CD8-positive, alpha-beta memory T cell (primary cell): ENCODE measurements at places on chromosomes 4 and X. TPM values are rescaled to one million over a fixed set of nuclear protein-coding genes. Genes with fewer than 3 reads are reported as not detected.

- H3K4me1 ChIP-seq: peaks cover 2% of the 10 kb centered on the region
- no peak for DNase-seq
- no peak overlapping the region for H3K27ac ChIP-seq
- no peak overlapping the region for H3K4me3 ChIP-seq
- H3K27me3 ChIP-seq: no peaks in the 10 kb centered on the region
- H3K36me3 ChIP-seq: no peaks in the 10 kb centered on the region
Measured at GRCh38 chrX:41377624-41378023, 43.7 kb downstream of the DDX3X start.

DNA sequence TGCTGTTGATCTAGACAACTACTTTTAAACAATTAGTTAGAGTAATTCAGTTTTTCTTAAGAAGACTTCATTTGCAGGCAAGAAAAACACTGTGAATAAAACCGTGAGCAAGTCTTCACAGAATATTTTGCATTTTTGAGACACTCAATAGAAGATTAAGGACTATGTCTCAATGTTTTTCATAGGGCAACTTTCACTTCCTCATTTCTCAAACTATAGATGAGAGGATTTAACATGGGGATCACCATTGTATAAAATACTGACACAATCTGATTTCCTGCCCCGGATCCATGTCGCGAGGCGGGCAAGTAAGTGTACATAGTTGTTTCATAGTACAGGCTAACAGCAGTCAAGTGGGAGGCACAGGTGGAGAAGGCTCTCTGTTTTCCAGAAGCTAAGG, 108.8 kb upstream of the IGSF1 start:
- H3K27ac ChIP-seq: no peak overlapping the region
- no peak overlapping the region for H3K4me3 ChIP-seq
- no peaks in the 10 kb centered on the region for H3K4me1 ChIP-seq
- H3K27me3 ChIP-seq: no peaks in the 10 kb centered on the region
- DNase-seq: no peak

DNA sequence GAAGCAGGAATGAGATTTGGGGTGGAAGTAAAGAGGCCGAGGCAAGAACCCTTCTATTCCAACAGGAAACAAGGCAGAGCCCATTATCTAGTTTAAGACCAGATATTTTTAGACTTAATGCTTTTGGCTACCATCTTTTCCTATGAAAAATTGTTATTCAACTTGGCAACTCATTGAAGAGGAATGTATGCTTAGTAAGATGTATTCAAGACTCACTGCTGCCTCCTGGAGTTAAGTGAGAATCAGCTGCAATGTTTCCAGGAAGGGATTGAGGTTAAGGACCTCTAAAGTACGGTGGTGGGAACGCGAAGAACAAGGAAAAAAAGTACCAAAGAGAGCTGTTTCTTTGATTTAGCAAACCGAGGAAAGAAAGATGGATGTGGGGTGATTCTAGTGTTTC, 89.1 kb downstream of the RAPGEF2 start:
- no peak for DNase-seq
- no peaks in the 10 kb centered on the region for H3K27me3 ChIP-seq
- no peaks in the 10 kb centered on the region for H3K36me3 ChIP-seq
- no peaks in the 10 kb centered on the region for H3K4me1 ChIP-seq
- no peak overlapping the region for H3K4me3 ChIP-seq
- H3K27ac ChIP-seq: no peak overlapping the region

DNA sequence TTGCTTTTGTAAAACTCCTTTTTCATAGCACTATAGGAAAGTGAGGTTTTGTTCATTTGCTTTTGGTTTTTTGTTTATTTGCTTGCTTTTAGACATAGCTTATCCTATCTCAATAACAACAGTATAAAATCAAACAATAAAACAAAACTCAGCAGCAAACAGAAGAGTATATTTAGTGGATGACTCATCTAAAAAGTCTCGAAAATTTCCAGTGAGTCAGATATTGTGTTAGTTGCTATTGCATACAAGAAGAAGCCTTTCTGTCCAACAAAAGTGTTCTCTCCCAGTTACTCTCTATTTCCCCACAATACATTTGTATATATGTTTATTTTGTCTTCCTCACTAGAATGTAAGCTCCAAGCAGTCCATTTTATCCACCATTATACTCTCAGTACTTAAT, 36.0 kb upstream of the NPNT start:
- H3K27me3 ChIP-seq: no peaks in the 10 kb centered on the region
- H3K4me1 ChIP-seq: no peaks in the 10 kb centered on the region

DNA sequence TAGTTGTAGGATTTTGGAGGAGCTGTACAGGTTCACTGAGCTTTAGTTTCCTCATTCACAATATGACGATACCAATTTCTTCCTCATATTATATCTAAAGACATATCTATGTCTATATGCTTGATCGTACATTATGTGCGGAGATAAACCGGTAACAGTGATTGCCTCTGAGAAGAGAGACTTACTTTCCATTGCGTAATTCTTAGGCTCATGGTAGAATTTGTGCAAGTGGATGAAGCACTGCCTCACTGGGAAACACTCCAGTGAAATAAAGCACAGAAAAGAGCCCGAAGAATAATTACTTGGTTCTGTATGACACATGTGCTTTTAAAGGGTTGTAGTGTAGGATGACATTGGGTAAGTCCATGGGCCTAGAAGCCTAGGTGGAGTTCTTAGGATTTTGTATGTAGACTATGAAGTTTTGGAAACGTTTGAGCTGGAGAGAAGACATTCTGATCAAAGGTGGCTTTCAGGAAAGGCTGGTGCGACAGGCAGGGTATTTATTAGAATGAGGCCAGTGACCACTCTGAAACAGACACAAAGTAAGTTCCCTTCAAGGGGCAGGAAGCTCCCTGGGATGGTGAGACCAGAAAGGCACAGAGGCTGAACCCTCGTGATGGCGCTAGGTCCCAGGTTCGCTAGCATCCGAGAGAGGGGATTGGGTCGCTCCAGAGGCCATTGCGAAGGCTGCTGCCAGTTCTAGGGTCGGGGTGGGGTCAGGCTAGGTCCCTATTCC, 649 bp upstream of the VBP1 start:
- H3K4me1 ChIP-seq: peaks cover 24% of the 10 kb centered on the region
- peak overlapping the region; percentile 88 for H3K4me3 ChIP-seq
- no peak for DNase-seq
- H3K27me3 ChIP-seq: no peaks in the 10 kb centered on the region

- DNase-seq: no peak
- H3K27ac ChIP-seq: no peak overlapping the region
- no peak overlapping the region for H3K4me3 ChIP-seq
- no peaks in the 10 kb centered on the region for H3K4me1 ChIP-seq
Measured at GRCh38 chrX:39616098-39616729, 481.5 kb downstream of the BCOR start.

GRCh38 chr4:59748433-59748832, 1451.7 kb upstream of the ADGRL3 start:
- H3K27me3 ChIP-seq: no peaks in the 10 kb centered on the region
- H3K27ac ChIP-seq: no peak overlapping the region
- H3K4me3 ChIP-seq: no peak overlapping the region

DNA sequence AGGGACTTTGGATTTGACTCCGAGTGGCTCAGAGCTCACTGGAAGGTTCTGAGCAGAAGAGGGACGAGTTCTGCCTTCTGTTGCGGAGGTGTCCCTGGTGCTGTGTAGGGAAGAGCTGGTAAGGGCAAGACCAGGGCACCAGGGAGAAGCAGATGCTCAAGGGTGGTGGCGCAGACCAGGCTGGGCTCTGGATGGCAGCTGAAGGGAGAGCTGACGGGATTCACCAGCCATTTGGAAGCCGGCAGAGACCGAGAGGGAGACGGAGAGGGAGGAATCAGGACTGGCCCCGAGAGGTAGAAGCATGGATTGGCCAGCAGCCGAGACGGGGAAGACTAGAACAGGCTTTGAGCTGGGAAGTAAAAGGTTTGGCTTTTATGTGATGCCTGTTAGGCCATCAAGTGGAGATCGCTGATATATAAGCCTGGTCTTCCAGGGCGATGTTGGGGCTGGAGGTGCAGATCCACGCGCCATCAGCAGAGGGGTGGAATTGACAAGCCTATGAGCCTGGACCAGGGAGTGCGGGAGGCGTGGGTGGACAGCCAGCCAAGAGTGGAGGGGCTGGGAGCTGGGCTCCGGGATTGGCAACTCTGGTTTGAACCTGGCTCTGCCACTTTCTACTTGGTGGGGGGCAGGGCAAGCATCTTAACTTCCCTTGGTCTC, 43.4 kb downstream of the ADRA2C start:
- H3K27ac ChIP-seq: no peak overlapping the region
- H3K36me3 ChIP-seq: no peaks in the 10 kb centered on the region
- no peaks in the 10 kb centered on the region for H3K27me3 ChIP-seq
- no peak overlapping the region for H3K4me3 ChIP-seq

GRCh38 chrX:136892412-136892811, 11.9 kb upstream of the RBMX start:
- no peaks in the 10 kb centered on the region for H3K4me1 ChIP-seq
- no peak overlapping the region for H3K4me3 ChIP-seq
- no peak for DNase-seq
- H3K36me3 ChIP-seq: no peaks in the 10 kb centered on the region
- no peaks in the 10 kb centered on the region for H3K27me3 ChIP-seq
- H3K27ac ChIP-seq: no peak overlapping the region

- H3K36me3 ChIP-seq: no peaks in the 10 kb centered on the region
- H3K27me3 ChIP-seq: no peaks in the 10 kb centered on the region
- no peaks in the 10 kb centered on the region for H3K4me1 ChIP-seq
- no peak overlapping the region for H3K27ac ChIP-seq
Measured at GRCh38 chr4:177051473-177052060, 258.1 kb upstream of the NEIL3 start.

- H3K36me3 ChIP-seq: no peaks in the 10 kb centered on the region
- no peak overlapping the region for H3K4me3 ChIP-seq
- H3K27me3 ChIP-seq: no peaks in the 10 kb centered on the region
Measured at GRCh38 chr4:86442881-86443280, 83.0 kb upstream of the MAPK10 start.

GRCh38 chr4:182593402-182593801, 323.8 kb downstream of the DCTD start:
- H3K27ac ChIP-seq: no peak overlapping the region
- H3K4me1 ChIP-seq: no peaks in the 10 kb centered on the region
- H3K4me3 ChIP-seq: no peak overlapping the region
- H3K36me3 ChIP-seq: no peaks in the 10 kb centered on the region
- no peaks in the 10 kb centered on the region for H3K27me3 ChIP-seq

- no peak overlapping the region for H3K4me3 ChIP-seq
- DNase-seq: no peak
- no peaks in the 10 kb centered on the region for H3K4me1 ChIP-seq
- no peaks in the 10 kb centered on the region for H3K27me3 ChIP-seq
Measured at GRCh38 chr4:127501103-127501502, 131.7 kb upstream of the INTU start.

DNA sequence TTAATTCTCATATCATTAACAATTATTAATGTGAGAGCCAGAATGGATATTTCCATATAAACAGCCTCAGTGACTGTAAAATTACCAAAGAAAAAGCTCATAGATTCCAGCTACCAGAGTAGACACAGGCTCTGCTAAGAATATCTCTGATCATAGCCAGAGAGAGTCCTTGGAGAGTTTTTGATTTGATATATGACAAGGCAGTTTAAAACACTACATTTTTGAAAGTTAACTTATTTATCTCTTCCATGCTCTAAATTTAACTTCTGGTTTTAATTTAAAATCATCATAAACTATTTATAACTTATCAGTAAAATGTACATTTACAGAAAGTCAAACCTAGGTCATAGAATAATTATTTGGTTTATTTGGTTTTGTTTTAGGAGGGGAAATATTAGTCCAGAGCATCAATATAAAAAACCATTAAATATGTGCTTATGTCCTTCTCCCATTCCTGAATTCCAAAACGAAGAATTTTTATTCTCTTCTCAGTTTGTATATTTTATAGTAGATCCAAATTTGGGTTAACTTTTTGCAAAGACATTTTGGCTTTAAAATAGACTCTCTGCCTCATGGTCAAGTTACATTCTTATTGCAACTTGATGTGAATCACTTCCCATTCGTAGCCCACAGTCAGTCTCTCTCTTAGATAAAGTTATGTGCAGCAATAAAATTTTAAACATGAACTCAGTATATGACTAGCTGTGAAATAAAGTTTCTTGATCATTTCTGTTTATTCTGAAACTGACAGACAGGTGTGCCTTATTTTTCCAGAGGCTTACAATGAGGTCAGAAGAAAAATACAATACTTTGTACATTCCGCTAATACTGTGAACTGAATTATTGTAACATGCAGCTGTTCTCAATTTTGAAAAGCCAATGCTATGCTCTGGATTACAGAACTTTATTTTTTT, 267.1 kb downstream of the PAPSS1 start:
- DNase-seq: no peak
- H3K4me1 ChIP-seq: no peaks in the 10 kb centered on the region
- no peak overlapping the region for H3K27ac ChIP-seq
- H3K4me3 ChIP-seq: no peak overlapping the region

GRCh38 chr4:109676886-109677285, 26.4 kb downstream of the CASP6 start:
- H3K27me3 ChIP-seq: no peaks in the 10 kb centered on the region
- H3K27ac ChIP-seq: no peak overlapping the region
- no peaks in the 10 kb centered on the region for H3K4me1 ChIP-seq
- no peaks in the 10 kb centered on the region for H3K36me3 ChIP-seq
- DNase-seq: no peak

GRCh38 chr4:138174981-138175794, 67.0 kb downstream of the SLC7A11 start:
- H3K27ac ChIP-seq: no peak overlapping the region
- H3K4me3 ChIP-seq: no peak overlapping the region
- no peaks in the 10 kb centered on the region for H3K27me3 ChIP-seq

GRCh38 chr4:147928400-147928799, 196.5 kb downstream of the ARHGAP10 start:
- H3K27me3 ChIP-seq: no peaks in the 10 kb centered on the region
- no peak overlapping the region for H3K4me3 ChIP-seq
- no peak for DNase-seq
- no peak overlapping the region for H3K27ac ChIP-seq
- H3K4me1 ChIP-seq: no peaks in the 10 kb centered on the region

GRCh38 chr4:84726356-84726755, 143.4 kb downstream of the CDS1 start:
- no peak overlapping the region for H3K27ac ChIP-seq
- DNase-seq: no peak
- no peak overlapping the region for H3K4me3 ChIP-seq
- H3K36me3 ChIP-seq: no peaks in the 10 kb centered on the region
- H3K27me3 ChIP-seq: no peaks in the 10 kb centered on the region
- no peaks in the 10 kb centered on the region for H3K4me1 ChIP-seq

- no peak for DNase-seq
- H3K4me1 ChIP-seq: no peaks in the 10 kb centered on the region
- H3K27ac ChIP-seq: no peak overlapping the region
Measured at GRCh38 chr4:22884157-22884556, 191.4 kb downstream of the GBA3 start.

The RAB9A gene
- total RNA-seq: 32.8 TPM

The YY2 gene
- total RNA-seq: 1.8 TPM

The CHRDL1 gene
- total RNA-seq: not detected

The HHIP gene
- total RNA-seq: not detected

The NRK gene
- not detected for total RNA-seq

The IL9R gene
- total RNA-seq: 3.9 TPM

The TSPAN6 gene
- total RNA-seq: 0.07 TPM

The CT45A1 gene
- not detected for total RNA-seq

The DRP2 gene
- 0.18 TPM for total RNA-seq

The MAGEA2 gene
- not detected for total RNA-seq

The GUF1 gene
- 43.0 TPM for total RNA-seq

The BTK gene
- 0.48 TPM for total RNA-seq

The MAB21L2 gene
- total RNA-seq: not detected

The RAB40AL gene
- 0.49 TPM for total RNA-seq

The POLN gene
- total RNA-seq: 1.5 TPM

The IL3RA gene
- total RNA-seq: 0.42 TPM

The C4orf54 gene
- not detected for total RNA-seq

The RTL9 gene
- not detected for total RNA-seq
